Sigmoid colon (tissue), 7 donors: ENCODE measurements at places on chromosomes 16 and 17. TPM values are rescaled to one million over a fixed set of nuclear protein-coding genes. Genes with fewer than 3 reads are reported as not detected.
A peak's percentile ranks its signal among the peaks of the same experiment; 100 is the strongest.

GRCh38 chr17:81419886-81420768 is 24.9 kb downstream of the BAHCC1 start:
- H3K36me3 ChIP-seq: no peaks in the 10 kb centered on the region
- peak overlapping the region; percentile 76 for H3K27ac ChIP-seq
- peak overlapping the region; percentile 13 for H3K4me3 ChIP-seq
- no peaks in the 10 kb centered on the region for H3K27me3 ChIP-seq
- peak; percentile 85 for DNase-seq

- no peak for DNase-seq
- no peaks in the 10 kb centered on the region for H3K36me3 ChIP-seq
- H3K27me3 ChIP-seq: no peaks in the 10 kb centered on the region
- peak overlapping the region; percentile 67 for H3K4me3 ChIP-seq
- H3K27ac ChIP-seq: peak overlapping the region; percentile 96
Measured at GRCh38 chr17:27354491-27355081, 60.7 kb downstream of the WSB1 start.

DNA sequence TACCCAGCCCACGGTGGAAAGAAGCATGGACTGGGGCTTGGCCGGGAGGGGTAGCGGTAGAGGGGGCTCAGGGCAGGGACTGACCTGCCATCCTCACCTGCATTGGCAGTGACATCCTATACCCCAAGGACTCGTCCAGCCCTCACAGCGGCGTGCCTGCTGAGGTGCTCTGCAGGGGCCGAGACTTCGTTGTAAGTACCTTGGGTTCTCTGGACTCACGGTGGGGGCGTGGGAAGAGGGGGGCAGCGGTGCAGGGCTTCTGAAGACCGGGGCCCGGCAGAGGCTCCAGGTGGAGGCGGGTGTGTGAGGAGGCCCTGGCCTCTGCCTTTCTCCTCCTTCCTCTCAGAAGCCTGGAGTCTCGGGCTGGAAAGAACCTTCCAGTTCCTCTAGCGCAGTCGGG is 25.5 kb downstream of the POLR3E start:
- H3K4me3 ChIP-seq: no peak overlapping the region
- H3K4me1 ChIP-seq: no peaks in the 10 kb centered on the region
- H3K27ac ChIP-seq: no peak overlapping the region
- H3K36me3 ChIP-seq: peaks cover 38% of the 10 kb centered on the region
- H3K27me3 ChIP-seq: no peaks in the 10 kb centered on the region
- no peak for DNase-seq

- H3K4me3 ChIP-seq: no peak overlapping the region
- H3K4me1 ChIP-seq: peaks cover 1% of the 10 kb centered on the region
- no peak overlapping the region for H3K27ac ChIP-seq
- DNase-seq: no peak
- no peaks in the 10 kb centered on the region for H3K27me3 ChIP-seq
- peaks cover 3% of the 10 kb centered on the region for H3K36me3 ChIP-seq
Measured at GRCh38 chr17:14196377-14196997, 40.2 kb downstream of the CDRT15 start.

GRCh38 chr17:27511168-27511883 is 55.1 kb downstream of the KSR1 start:
- H3K27ac ChIP-seq: no peak overlapping the region
- H3K27me3 ChIP-seq: no peaks in the 10 kb centered on the region
- no peak for DNase-seq
- H3K36me3 ChIP-seq: no peaks in the 10 kb centered on the region
- H3K4me3 ChIP-seq: no peak overlapping the region

GRCh38 chr16:19522397-19522732 is 467 bp upstream of the GDE1 start:
- peak overlapping the region; percentile 93 for H3K27ac ChIP-seq
- no peaks in the 10 kb centered on the region for H3K36me3 ChIP-seq
- H3K4me1 ChIP-seq: no peaks in the 10 kb centered on the region

GRCh38 chr16:73083271-73083670 is 35.3 kb upstream of the ZFHX3 start:
- H3K4me1 ChIP-seq: peaks cover 5% of the 10 kb centered on the region
- no peak for DNase-seq
- no peak overlapping the region for H3K27ac ChIP-seq
- no peaks in the 10 kb centered on the region for H3K36me3 ChIP-seq

DNA sequence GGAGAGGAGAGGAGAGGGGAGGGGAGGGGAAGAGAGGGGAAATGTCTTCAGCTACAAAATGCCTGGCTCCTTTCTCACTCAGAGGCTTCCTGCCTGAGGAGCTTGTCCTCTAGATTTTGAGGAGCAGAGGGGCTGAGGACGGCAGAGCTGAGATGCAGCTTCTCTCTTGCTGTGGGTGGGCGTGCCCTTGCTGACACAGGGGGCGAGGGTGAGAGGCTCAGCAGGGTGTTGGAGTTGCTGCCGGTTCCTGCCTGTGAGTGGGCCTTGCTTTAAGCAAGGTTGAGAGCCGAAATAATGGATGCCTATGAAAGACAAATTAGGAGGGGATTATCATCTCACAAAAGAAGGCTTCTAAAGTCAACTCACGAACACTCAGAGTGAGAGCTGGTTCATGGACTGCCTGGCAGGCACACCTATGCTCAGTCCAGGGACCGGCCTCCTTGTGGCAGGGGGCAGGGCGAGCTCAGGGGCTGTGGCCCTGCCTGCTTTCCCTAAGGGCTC is 215.6 kb downstream of the MSI2 start:
- H3K27me3 ChIP-seq: no peaks in the 10 kb centered on the region
- DNase-seq: no peak
- no peak overlapping the region for H3K4me3 ChIP-seq
- H3K36me3 ChIP-seq: no peaks in the 10 kb centered on the region

- H3K4me1 ChIP-seq: peaks cover 60% of the 10 kb centered on the region
- H3K4me3 ChIP-seq: no peak overlapping the region
- no peaks in the 10 kb centered on the region for H3K36me3 ChIP-seq
- no peaks in the 10 kb centered on the region for H3K27me3 ChIP-seq
- peak; percentile 76 for DNase-seq
Measured at GRCh38 chr17:9242497-9242881, 221.2 kb downstream of the NTN1 start.

GRCh38 chr17:48646183-48647102 is 20.3 kb upstream of the HOXB9 start:
- no peaks in the 10 kb centered on the region for H3K36me3 ChIP-seq
- H3K4me1 ChIP-seq: no peaks in the 10 kb centered on the region
- H3K27ac ChIP-seq: no peak overlapping the region
- DNase-seq: no peak

- H3K4me1 ChIP-seq: no peaks in the 10 kb centered on the region
- no peak overlapping the region for H3K4me3 ChIP-seq
- no peak for DNase-seq
- H3K27ac ChIP-seq: peak overlapping the region; percentile 90
- no peaks in the 10 kb centered on the region for H3K36me3 ChIP-seq
Measured at GRCh38 chr17:78343543-78344201, 16.2 kb downstream of the SOCS3 start.

DNA sequence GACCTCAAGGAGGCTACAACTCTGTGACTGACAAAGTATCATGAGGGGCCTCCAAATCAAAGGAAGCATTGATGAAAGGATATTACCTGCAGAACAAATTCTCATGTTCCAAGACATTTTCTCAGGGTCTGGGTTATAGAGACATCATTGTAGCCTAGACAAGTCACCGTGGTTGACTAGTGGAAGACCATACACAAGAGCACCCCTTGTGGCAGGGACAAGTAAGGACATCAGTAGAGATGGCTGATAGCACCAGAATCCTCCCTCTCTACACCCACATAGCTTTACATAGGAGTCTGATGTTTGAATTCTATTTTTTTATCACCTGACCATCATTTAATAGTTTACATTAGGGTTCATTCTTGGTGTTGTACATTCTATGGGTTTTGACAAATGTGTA is 32.5 kb upstream of the CDH8 start:
- H3K4me1 ChIP-seq: no peaks in the 10 kb centered on the region
- no peaks in the 10 kb centered on the region for H3K27me3 ChIP-seq
- no peaks in the 10 kb centered on the region for H3K36me3 ChIP-seq
- H3K4me3 ChIP-seq: no peak overlapping the region

DNA sequence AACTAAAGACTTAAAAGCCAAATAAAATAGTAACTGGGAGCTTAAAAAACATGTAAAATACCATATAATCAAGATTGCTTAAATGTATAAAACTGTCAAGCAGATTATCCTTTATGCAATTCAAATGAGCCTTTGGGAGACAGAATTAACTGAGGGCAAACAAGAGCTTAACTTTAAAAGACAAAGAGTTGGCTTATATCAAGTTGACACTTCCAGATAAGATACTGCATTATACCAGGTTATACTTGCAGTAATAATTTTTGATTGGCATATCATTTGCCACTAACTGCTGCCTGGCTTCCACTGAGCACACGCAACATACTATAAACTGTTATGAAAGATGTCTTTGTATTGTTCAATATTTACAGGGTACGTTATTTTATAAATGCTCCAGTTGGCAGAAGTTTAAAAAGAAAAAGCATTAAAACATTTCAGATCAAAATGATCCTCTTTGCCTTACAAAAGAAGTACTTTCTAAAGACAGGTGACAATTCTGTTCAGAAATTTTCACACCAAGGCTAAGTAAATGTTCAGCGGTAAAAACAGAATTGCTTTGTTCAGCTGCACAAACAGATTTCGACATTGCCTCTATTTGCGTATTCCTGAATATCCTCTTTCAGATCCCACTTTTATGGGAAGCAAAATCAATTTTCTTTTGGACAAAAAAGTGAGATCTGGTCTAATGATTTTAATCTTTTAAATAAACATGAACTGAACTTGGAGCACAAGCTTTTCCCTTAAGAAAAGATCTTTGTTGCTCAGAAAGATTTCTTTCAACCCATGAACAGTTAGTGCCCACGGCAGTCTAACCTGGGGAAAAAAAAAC is 50.7 kb downstream of the TOX3 start:
- no peak for DNase-seq
- no peaks in the 10 kb centered on the region for H3K4me1 ChIP-seq
- no peak overlapping the region for H3K27ac ChIP-seq
- no peaks in the 10 kb centered on the region for H3K36me3 ChIP-seq
- no peaks in the 10 kb centered on the region for H3K27me3 ChIP-seq
- H3K4me3 ChIP-seq: no peak overlapping the region

GRCh38 chr17:31431098-31431851 is 39.8 kb downstream of the RAB11FIP4 start:
- no peaks in the 10 kb centered on the region for H3K4me1 ChIP-seq
- H3K27ac ChIP-seq: no peak overlapping the region
- no peak overlapping the region for H3K4me3 ChIP-seq
- H3K27me3 ChIP-seq: no peaks in the 10 kb centered on the region
- DNase-seq: no peak

DNA sequence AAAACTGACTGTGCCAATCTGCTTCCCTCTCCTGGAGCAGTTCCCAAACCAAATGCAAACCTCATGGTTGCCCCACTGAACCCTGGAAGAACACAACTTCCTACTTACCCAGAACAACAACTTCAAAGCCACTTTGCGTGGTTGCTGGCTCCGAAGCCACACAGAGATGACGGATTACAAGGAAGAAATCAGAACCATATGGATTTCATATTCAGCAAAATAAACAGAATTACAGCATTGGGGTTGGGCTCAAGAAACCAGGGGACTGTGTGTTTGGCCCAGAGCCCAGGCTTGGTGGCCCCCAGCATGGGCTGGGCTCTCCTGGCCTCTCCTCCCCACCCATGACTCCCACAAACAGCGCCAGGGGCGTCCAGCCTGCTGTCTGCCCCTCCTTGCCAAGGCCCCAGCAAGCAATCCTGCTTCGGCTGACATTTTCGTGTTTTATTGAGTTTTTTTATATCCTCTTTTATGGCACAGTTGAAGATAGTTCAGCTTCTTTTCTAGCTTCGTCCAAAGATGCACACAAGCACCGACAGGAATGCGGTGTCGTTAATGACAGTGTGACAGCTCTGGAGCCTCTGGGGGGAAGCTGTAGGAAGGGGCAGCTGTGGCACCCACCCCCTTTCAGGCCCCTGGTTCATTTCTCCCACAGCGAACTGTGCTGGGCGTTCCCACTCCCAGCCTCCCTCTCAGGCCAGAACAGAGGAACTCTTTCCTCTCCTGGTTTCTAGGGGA is 137.1 kb downstream of the GAS7 start:
- H3K4me3 ChIP-seq: no peak overlapping the region
- H3K27me3 ChIP-seq: no peaks in the 10 kb centered on the region
- H3K36me3 ChIP-seq: no peaks in the 10 kb centered on the region
- H3K4me1 ChIP-seq: peaks cover 39% of the 10 kb centered on the region

- H3K4me1 ChIP-seq: peaks cover 20% of the 10 kb centered on the region
- H3K4me3 ChIP-seq: no peak overlapping the region
- no peaks in the 10 kb centered on the region for H3K36me3 ChIP-seq
- H3K27me3 ChIP-seq: no peaks in the 10 kb centered on the region
- no peak overlapping the region for H3K27ac ChIP-seq
Measured at GRCh38 chr17:57442401-57442823, 186.1 kb downstream of the MSI2 start.

KRT33A gene
- not detected for total RNA-seq

PTGES3L gene
- 13.6 TPM for total RNA-seq

KRT16 gene
- total RNA-seq: not detected

NOXO1 gene
- total RNA-seq: not detected

DNAH3 gene
- not detected for total RNA-seq

G6PC1 gene
- total RNA-seq: not detected

KIF19 gene
- 1.7 TPM for total RNA-seq

SMTNL2 gene
- total RNA-seq: 1.8 TPM

PLA2G10 gene
- total RNA-seq: not detected

ZG16 gene
- not detected for total RNA-seq

GSE1 gene
- 30.8 TPM for total RNA-seq
